ENCODE measurements at places on chromosomes 1 and 21.

DNA sequence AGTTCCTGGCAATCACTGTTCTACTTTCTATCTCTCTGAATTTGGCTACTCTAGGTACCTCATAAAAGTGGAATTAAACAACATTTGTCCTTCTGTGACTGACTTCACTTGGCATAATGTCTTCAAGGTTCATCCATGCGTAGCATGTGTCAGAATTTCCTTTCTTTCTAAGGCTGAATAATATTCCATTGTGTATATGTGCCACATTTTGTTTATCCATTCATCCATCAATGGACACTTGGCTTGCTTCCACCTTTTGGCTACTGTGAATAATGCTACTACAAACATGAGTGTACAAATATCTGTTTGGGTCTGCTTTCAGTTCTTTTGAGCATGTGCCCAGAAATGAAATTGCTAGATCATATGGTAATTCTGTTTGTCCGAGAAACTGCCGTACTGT, 14.7 kb downstream of the CACHD1 start:
- DNase-seq, result no peak

- no peak for DNase-seq
Observed at GRCh38 chr1:243623841-243624240, 226.2 kb downstream of the AKT3 start.

DNA sequence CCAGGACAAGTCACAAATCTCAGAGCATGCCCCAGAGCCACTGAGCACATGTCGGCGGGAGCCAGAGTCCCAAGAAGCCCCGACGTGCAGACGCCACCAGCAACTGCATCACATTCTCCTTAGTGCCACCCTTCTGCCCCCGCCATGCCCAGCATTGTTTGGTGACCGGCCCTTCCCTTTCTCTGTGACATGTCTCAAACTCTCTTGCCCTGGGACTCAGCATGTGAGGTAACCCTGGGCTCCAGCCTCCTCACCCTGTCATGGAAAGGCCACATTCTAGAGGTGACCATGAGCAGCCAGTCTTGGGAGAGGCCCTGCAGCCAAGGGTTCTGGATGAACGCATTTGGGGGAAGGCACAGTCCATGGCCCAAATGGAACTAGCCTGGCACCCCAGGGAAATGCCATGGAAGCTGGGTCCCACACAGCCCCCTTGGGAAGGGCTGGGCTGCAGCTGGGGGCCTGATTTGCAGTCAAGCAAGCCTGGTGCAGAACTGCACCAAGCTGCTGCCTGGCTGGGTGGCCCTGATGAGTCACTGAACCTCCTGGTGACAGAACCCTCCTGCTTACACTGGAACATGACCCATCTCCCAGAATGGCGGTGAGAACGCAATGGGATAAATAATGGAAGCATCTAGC, 94.4 kb downstream of the ITPKB start:
- DNase-seq, result no peak

DNA sequence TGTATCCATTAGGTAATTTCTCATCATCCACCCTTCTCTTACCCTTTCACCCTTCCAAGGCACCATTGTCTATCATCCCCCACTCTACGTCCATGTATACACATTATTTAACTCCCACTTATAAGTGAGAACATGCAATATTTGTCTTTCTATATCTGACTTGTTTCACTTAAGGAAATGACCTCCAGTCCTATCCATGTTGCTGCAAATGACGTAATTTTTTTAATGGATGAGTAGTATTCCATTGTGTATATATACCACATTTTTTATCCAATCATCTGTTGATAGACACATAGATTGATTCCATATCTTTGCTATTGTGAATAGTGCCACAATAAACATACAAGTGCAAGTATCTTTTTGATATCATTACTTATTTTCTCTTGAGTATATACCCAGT, 322.9 kb upstream of the CXADR start:
- DNase-seq, result no peak

- no peak for DNase-seq
Observed at GRCh38 chr1:208103597-208104513, 140.3 kb downstream of the PLXNA2 start.

- DNase-seq, result no peak
Observed at GRCh38 chr1:231557411-231557810, 28.9 kb downstream of the TSNAX start.

DNA sequence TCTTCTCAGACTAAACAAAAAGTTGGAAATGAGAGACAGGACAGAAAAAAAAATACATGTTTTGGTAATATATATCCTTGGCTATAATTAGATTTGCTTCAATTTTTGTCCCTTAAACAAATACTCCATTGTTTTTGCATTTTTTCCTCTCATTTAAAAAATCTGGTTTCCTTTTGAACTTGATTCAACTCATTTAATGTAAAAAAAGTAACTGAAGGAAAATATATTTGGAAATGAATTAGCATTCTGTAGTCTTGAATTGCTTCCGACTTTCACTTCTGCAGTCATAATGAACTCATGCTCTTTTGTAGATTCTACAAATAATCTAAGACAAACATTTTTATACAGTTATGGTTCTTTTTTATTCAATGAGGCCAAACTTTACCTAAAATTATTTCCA, 309.1 kb downstream of the HMCN1 start:
- DNase-seq, result no peak

DNA sequence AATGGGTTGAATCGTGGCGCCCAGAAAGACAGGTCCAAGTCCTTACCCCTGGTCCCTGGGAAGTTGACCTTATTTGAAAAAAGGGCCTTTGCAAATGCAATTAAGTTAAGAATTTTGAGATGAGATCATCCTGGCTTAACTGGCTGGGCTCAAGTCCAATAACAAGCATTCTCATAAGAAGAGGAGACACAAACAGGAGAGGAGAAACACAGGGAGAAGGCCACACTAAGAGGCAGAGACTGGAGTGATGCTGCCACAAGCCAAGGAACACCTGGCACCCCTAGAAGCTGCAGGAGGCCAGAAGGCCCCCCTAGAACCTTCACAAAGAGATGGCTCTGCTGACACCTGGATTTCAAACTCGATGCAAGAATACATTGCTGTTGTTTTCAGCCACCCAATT, 44.6 kb downstream of the PDPN start:
- no peak for DNase-seq

- no peak for DNase-seq
Observed at GRCh38 chr1:171117085-171117484, 26.4 kb downstream of the FMO3 start.

DNA sequence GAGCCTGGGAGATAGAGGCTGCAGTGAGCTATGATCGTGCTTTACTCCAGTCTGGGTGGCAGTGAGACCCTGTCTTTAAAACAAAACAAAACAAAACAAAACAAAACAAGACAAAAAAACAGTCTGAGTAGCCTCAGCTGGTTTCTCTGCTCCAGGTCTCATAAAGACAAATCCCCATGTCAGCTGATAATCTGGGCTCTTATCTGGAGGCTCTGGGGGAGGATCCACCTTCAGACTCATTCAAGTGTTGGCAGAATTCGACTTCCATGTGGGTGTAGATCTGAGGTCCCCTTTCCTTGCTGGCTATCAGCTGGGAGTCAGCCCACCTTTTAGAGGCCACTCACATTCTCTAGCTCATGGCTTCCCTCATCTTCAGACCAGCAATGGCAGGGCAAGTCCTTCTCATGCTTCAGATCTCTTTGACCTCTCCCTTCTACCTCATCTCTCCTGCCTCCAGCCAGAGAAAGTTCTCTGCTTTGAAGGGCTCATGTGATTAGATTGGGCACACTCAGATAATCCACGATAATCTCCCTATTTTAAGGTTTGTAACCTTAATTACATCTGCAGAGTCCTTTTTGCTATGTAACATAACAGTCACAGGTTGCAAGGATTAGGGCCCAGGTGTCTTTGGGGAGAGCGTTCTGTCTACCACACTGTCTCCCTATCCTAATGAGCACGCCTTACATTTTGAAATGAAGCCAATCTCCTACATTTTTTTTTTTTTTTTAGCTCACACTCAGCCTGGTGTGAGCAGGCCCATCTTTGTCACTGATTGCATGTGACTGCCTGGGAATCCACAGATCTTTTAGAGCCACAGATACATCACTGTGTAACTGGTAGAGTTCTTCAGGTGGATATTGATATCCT, 7.5 kb upstream of the PYCR2 start:
- no peak for DNase-seq

DNA sequence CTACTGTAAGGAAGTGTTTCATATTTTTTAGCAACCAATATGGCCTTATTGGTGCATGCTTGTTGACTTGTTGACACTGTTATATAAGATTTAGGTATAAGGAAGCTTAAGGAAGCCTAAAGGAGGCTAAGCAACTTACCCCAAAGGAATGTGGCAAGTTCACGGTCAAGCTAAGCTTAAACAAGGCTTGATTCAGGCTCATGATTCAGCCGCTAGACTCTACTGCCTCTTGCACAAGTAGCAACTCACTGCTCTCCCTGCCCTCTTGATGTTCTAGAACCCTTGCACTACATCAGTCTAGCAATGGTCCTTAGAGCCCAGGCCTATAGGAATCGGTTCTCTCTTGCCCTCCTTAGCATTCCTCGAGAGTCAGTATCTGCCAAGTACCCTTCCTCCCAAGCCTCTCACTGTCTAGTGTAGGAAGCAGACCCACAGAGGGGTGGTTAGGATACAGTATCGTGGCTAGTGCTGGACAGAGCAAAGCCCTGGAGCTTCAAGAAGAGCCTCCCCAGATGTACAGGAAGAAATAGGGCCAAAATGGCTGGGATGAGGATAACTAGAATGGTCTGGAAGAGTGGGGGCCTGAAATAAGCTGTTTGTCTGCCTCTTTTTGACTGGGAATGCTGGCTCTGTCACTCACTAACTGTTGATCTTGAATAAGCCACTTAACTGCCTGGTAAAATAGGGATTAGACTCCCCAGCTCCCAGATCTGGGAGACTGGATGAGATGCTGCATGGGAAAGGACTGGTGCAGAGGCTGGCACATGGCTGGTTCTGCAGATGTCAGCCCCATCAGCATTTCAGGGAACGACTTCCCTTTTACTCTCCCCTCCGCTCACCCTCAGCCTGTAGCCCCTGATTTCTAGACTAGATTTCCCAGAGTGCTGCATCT, 122.2 kb downstream of the NAV1 start:
- DNase-seq, result no peak

- no peak for DNase-seq
Observed at GRCh38 chr1:196467230-196467925, 140.9 kb downstream of the KCNT2 start.

GRCh38 chr1:41800311-41800829, 118.4 kb downstream of the HIVEP3 start:
- DNase-seq, result no peak

- no peak for DNase-seq
Observed at GRCh38 chr1:241802863-241803262, 45.1 kb upstream of the EXO1 start.
